ENCODE measurements at places on chromosomes 5 and 9.

DNA sequence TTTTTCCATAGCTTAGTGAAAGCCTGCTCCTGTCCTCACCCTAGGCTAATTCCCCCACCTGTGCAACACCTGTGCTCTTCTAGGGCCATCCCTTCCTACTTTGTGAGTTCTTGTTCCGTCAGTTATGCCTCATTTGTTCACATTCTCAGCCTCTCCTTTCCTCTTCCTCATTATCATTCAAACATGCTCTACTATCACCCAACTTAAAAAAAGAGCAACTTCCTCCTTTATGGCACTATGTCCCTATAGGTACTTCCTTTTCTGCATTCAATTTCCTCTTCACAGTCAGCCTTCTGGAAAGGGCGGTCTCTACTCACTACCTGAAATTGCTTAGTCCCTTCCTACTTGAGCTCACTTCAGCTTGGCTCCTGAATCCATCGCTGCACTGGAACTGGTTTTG is 111.8 kb upstream of the LHFPL2 start:
- no peak for DNase-seq

DNA sequence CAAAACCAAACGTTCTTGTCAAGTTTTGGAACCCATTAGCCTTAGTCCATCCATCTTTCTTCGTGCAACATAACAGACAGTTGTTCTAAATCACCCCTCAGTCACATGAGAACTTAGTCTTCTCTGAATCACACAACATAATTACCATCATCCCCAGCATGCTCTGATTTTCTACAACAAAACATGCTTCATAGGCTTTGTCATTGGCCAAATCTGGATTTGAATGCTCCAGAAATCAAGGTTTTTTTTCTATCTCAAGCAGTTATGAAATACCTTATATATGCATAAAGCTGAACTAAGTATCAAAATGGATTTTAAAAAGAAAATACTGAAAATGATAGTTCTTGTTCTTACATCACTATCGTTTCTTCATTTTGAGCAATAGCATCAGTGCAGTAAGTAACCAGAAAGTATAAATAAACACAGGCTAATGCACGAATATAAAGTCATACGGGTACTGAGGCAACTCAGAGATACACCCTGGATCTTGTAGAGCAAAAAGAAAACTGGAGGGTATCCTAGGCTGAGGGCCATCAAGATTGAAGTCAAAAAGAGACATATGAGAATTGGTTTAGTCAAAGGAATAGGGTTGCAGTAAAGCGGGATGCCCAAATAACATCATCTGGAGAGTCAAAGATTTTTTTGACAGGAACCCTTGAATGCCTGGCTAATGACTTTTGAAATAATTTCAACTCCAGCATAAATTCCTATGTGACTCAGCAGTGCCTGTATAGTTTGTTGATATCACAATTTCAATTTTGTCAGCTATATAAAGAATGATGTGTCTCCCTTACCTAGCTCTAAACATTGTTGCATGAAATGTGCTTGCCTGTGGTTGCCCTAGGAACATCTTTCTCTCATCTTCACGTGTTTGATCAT is 164.7 kb downstream of the ADAMTSL1 start:
- DNase-seq = peak; percentile 22

DNA sequence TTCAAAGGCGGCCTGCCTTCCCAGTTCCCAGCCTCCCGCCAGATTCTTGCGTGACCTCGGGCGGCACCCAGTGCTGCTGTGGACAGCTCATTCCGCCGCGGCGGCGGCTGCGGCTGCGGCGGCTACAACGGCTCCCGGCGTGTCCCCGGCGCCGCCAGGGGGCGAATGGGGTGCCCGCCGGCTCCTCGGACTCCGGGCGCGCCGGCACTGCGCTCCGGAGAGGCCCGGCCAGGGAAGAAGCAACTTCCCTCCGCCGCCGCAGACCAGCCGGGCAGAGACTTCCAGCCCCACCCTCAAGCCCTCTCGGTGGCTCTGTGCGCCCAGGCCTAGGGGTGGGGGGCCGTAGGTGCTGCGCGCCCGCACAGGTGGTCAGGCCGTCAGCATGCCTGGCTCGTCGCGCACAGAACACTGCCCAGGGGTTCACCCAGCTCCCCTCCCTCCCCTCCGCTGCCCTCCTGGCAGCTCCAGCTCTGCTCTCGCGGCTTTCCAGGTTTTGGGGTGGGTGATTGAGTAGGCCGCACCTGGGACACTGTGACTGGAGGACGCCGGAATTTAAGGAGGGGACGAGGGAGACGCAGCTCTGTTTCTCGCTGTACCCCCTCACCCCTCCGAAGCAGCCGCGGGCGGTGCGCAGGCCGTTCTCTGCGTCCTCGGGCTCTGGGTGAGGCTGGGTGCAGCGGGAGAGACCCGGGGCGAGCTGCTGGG is 20.2 kb downstream of the IGIP start:
- DNase-seq = peak; percentile 35

GRCh38 chr5:3605298-3606010 is 9.8 kb downstream of the IRX1 start:
- DNase-seq = no peak

DNA sequence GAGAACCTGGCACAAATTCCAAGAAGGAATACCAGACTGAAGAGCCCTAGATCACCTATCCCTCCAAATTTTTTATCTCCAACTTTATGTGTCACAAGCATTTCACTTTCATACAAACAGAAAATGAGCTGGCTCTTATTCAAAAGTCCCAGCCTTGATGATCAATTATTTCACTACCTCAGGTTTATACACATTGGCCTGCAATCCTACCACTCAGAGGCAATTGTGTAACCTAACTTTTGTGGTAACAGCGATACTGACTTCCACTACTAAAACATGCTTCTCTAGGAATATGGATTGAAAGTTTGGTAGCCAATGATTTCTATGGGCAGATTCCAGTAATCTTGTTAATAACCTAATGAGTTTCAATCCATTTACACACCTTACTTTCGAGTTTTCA is 10.5 kb downstream of the RNF38 start:
- no peak for DNase-seq

DNA sequence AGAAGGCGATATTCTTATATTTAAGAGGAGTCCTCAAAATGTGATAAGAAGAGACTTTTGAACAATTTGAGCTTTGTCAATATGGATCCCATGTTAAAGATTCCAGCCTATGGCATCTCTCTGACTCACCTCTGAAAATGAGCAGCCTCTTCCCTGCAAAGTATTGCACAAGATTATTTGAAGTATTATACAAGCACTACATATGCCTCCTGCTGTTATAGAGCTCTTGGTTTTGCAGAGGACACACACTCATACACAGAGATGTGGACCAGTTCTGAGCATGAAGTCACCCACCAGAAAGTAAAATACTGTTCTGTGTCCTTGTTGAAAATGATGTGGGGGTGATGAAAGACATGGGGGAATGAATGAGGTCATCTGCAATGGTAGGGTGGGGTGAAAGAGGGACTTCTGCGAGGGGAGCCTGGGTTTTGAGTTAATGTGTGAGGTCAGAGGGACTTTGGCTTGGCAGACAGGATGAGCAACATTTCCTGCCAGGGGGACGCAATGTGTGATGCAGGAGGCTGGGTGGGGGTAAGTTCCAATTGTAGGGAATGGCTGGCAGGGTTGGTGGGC is 25.8 kb downstream of the FBXL7 start:
- DNase-seq = no peak

DNA sequence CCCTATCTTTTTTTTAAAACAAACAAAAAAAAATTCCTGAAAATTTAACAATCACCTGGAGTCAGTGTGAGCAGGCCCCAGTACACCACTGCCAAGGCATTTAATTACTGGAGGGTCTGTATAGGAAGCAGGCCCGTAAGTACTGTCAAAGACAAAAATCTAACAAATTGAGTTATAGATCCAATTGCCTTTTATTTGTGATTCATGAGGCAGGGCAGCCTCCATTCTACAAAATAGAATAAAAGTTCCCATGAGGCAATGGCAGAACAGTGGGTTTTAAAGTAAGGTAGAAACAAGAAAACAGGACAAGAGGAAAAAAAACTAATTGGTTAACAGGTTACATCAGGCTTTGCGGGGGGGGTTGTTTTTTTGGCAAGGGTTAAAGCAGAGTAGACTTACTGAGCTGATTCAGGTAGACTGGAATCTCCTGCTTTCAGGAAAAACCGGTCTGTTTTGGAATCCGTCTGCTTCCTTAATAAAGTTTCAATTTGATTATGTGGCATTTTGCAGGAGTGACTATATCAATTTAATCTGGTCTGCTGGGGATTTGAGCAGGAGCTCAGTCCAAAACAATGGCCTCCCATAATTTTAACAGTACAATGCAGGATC is 48.9 kb downstream of the AUH start:
- peak; percentile 92 for DNase-seq

DNA sequence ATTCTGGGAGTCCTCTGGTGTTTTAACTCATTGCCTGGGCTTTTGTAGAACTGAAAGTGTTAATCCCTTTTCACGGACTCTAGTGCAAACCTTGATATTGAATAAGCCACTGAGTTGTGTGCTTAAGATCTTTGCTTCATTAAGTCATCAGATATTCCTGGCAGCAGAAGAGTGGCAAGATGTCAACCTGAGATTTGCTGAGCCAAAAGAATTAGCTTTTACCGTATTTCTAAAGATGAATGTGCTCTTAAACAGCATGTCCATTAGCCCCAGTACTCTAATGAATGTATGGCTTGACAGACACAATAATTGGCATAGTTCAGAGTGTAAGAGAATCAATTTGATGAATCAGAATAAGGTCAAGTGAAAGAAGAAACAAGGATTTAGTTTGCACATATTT is 87.2 kb upstream of the CDH6 start:
- DNase-seq = no peak

DNA sequence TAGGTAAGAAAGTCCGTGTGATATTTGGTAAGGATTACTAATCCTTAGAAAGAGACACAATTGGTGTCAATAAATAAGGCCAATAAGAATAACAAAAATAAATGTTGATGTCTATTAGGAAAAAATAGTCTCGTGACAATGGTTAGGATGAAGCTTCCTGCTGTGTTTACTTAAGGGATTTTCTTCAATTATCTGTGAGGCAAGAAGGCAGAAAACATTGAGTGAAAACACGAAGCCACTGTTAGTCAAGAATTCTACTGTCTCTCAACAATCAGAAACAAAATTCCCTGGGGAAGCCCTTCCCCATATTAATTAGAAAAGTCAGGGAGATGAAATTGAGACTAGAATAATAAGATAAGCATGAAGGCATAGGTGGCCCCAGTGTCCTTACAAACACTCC is 149.0 kb downstream of the SYK start:
- no peak for DNase-seq

GRCh38 chr5:145130996-145131395 is 704.1 kb downstream of the PRELID2 start:
- DNase-seq = no peak

DNA sequence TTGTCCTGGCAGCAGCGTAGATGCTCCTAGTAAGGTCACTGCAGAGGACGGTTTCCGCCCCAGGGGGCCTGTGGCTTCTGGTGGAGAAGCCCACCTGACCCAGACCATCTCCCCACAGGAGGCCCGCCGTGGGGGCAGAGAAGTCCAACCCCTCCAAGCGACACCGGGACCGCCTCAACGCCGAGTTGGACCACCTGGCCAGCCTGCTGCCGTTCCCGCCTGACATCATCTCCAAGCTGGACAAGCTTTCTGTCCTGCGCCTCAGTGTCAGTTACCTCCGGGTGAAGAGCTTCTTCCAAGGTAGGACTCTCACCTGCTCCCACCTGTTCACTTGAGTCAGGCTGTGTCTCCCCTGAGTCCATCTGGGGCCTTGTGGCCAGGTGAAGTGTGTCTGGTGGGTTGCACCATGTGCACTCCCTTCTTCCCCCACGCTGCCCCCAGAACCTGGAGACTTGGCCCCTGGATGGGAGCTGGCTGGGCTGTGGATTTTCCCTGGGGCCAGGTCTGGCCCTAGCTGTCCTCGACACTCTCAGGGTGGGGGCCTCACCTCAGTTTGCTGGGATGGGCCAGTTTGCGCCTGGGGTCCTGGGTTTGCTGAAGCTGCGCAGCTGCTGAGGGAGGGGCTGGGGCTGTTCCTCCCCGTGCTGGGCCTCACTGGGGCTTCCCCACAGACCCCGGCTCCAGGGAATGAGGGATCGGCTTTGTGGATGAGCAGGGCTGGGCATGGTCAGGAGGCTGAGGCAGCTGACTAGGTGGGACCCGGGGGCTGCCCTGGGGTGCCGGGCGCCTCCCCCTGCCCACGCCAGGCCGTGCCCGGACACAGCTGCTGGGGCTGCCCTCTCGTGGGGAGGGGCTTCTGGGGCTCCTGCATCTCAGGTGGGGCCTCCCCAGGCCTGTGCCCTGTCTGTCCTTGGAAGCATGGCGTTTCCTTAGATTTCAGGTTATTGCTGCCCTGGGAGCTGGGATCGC is 32.4 kb downstream of the AHRR start:
- DNase-seq = no peak

DNA sequence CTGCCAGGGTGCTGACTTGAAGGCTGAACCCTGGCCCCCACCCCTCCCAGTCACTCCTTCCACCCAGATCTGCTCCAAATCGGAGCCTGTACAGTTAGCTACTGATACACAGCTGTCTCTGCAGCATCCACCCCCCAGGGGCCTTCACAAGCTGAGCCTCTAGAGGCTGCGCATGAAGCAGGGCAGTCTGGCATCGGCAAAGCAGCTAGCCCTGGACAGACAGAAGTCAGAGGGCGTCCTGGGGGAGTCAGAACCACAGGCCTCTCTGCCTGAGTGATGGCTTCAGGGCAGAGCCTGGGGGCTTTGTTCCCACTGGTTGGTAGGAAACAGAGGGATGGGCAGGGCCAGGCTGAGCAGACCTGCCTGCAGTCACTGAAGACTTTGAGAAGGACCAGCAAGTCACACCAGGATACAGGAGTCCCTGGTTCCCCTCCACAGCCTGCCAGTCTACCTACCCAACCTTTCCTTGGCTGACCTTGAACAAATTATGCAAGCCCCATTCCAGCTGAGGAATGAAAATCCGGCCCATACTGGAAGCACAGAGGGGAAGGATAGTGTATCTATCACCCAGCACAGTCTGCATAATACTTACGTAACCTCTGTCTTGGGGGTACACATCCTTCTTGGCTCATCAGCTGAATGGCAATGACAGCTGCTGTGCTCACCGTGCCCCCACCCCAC is 8.8 kb downstream of the VDAC1 start:
- DNase-seq = no peak

DNA sequence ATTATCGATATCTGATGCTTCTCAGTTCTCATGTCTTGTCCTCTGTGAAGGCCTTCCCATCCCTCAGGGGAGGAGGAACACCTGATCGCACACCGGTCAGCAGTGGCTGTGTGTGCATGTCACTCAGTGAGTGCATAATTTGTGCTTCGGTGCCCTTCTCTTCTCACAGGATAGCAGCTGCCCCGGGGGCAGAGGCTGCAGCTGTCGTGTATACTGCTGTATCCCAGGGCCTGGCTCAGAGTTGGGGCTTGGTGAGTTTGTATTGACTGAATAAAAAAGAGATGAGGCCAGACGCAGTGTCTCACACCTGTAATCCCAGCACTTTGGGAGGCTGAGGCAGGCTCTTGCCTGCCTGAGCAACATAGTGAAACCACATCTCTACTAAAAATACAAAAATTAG is 49.7 kb upstream of the NCS1 start:
- DNase-seq = no peak

GRCh38 chr5:135027697-135028615 is 6.1 kb downstream of the PITX1 start:
- DNase-seq = no peak

- no peak for DNase-seq
Observed at GRCh38 chr9:108104991-108105390, 615.4 kb upstream of the KLF4 start.

Data from PC-3 (cell line).